ENCODE measurements at places on chromosomes 7 and 10. TPM values are rescaled to one million over a fixed set of nuclear protein-coding genes. Genes with fewer than 3 reads are reported as not detected.

DNA sequence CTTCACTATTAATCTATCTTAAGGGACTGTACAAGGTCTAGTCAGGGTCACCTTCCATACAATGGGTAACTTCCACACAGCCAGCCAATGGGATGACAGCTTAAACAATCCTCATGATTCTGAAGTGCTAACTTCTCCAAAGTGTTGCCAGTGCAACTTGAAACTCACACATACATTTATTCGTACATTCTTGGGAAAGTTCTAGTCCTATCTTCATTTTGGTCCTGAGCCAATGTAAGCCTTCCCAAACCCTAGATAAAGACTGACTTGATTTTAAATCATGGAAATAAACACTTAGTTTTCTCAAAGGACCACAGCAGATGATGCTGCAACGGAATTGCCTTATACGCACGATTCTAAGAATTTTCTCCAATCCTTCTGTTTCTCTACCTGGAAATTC is 117.5 kb upstream of the COL1A2 start:
- no peak for DNase-seq

The COBL gene
- total RNA-seq: 42.7 TPM

- no peak for DNase-seq
These were observed 139.2 kb downstream of the FAM53B start for GRCh38 chr10:124605001-124605370.

The ADIRF gene
- 357 TPM for total RNA-seq

DNA sequence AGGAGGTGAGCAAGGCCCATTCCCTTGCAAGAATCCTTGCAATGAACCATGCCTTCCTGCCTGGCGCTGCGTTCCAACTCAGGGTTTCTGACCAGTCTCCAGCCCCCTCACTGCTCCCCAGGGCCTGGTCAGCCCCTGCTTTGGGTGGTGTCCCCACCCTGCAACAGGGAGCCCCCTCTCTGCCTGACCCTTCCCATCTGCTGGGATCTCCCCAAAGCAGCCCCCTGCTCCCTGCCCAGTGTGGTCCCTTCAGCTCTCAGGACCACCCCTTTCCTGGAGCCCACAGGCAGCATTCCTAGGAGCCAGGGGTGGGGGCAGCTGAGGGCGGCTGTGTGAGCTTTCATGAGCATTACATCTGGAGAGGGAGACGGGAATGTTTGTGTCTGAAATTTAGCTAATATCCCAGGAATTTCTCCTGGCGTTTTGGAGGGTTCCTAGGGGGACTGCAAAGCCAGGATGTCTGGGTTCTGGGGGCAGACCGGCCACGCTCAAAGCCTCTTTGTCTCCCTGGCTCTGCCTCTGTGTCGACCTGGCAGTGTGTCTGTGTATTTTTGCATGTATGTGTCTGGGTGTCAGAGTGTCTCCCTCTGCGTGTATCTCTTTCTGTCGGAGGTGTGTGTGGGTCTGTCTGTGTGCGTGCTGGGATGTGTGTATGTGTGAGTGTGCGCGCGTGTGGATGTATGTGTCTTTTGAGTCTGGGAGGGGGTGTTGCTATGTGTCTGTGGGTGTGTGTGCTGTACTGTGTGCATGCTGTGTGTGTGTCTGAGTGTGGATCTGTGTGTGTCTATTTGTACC is 300.5 kb upstream of the ZMIZ1 start:
- DNase-seq: no peak

The ADARB2 gene
- 1.0 TPM for total RNA-seq
